ENCODE measurements at places on chromosomes 3 and 15.

DNA sequence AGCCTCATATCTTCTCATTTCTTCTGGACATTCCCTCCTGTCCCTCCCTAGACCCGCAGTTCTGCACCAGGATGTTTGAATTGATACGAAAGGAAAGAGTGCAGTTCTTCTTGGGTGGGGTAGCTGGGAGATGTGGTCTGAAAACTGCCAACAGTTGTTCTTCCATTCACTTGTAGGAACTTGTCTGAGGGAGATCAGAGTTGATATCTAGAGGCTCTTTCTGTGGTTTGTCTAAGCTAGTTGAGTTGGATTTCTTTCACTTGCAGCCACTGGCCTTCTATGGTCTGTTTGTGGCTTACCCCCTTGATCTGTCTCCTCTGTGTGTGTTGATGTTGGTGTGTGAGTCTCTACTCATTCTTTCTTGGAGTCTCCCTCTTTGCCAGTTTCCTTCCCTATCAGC lies 42.5 kb upstream of the PIK3CB start:
- no peak for DNase-seq

- no peak for DNase-seq
These were observed 1.1 kb upstream of the ZNF639 start for GRCh38 chr3:179321668-179322285.

DNA sequence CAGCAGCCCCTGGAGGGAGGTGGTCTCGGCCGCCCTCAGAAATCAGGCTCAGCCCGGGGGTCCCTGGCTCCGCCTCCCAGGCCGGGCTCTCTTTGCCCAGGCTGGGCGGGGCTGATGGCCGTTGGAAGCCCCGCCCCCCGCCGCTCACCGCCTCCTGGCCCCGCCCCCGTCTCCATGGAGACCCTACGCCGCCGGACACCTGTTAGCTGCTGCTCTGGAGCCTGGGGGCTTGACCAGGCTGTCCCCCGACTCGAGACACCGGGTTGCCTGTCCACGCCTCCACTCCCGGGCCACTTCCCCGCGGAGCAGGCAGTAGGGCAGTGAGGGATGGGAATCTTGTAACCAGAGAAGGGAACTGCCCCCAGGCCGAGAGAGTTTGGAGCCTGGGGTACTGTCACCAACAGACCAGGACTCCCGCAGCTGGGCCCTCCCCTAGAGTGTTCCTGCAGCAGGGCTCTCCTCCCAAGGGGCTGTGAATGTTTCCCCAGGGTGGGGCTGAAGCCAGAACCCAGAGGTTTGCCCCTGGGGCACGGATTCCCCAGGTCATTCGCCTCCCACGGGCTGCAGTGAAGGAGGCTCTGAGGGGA lies 27.8 kb upstream of the RPL32 start:
- DNase-seq = peak; percentile 60

- no peak for DNase-seq
These were observed 605.0 kb upstream of the TBL1XR1 start for GRCh38 chr3:177802151-177802900.

- no peak for DNase-seq
These were observed 1460.4 kb upstream of the ALCAM start for GRCh38 chr3:103906304-103906703.

- DNase-seq = no peak
These were observed 539.1 kb downstream of the SI start for GRCh38 chr3:164539215-164539614.

GRCh38 chr3:53238051-53238850 lies 17.6 kb downstream of the TKT start:
- DNase-seq = no peak

Measured in ovary (tissue), 10 donors.